ENCODE measurements at places on chromosomes 5 and 9.

DNA sequence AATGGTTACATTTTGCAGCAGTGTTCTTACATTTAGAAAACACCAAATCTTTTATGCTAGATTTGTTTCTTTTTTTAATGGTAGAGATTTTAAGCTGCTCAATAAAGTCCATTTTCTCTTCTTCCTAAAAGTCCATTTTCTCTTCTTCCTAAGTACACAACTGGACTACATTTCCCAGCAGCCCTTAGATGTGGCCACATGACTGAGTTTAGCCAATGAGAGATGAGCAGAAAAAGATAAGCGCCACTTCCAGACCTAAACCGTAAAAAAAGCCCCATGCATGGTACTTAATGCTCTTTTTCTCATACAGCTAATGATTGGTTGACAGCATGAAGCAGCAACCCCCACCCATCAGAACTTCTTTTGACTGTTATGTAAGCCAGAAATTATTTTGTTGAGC is 206.7 kb downstream of the FAM114A2 start:
- DNase-seq: peak; percentile 77

- DNase-seq: no peak
Measured at GRCh38 chr5:30042677-30043076, 1150.8 kb upstream of the CDH6 start.

GRCh38 chr5:140152022-140152999 is 22.7 kb upstream of the CYSTM1 start:
- no peak for DNase-seq

DNA sequence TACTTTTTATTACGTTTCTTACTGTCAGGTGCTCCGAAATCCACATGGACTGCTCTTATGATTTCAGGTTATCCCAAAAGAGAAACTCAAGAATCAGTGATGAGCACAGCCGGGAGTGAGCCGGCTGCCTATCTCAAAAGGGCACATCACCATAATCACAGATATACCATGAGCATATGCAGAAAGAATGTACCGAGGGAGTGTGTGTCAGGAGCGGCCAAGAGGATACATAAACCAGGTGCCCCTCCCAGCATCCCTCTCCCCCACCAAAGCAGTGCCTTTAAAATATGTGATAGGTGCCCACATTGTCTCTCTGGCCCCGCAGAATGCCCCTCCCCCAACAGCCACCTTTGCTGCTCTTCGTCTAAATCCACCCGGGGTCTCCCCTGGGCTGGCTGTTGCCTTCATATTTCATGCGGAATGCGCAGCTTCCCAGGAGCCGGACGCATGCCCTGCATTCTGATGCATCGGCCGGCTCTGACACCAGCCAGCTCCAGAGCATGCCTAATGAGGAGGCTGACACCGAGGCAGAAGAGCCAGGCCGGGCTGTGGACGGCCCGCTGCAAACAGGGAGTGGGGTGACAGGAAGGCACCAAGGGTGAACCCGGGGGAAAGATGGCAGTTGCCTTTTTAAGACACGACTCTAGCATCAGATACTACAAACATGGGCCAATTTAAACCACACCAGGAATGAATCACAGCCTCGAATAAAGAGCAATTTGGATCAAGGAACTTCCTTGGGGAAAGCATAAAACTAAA is 652.3 kb downstream of the BNC2 start:
- no peak for DNase-seq

GRCh38 chr9:94511134-94511954 is 43.5 kb upstream of the PCAT7 start:
- peak; percentile 45 for DNase-seq

- no peak for DNase-seq
Measured at GRCh38 chr5:52920929-52921328, 68.2 kb upstream of the ITGA2 start.

DNA sequence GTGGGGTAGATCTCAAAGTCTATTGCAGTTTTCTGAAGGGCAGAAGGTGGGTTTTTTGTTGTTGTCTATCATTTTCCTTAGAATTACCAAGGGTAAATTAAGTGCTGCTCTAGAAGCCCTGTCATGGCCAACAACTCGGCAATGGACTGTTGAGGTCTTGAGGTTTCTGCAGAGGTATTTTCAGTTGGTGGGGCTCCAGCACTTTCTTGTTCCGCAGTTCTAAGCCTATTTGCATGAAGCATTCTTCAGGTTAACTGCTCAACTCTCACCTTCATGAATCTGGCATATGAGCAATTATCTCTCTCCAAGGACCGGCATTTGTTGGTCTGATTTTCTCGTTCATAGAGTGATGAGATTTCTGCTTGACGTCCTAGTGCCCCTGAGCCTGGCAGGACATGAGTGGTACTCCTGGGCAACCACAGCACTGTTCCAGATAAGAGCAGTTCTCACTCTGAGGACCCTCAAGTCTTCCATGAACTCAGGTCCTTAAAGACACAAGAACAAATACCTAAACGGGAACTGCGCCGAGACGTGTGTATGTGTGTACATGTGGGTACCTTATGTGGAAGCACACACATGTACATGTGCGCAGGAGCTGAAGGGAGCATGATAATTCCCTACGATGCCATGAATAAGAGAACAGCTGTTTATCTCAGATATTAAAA is 544.5 kb downstream of the CSNK1G3 start:
- peak; percentile 33 for DNase-seq

- no peak for DNase-seq
Measured at GRCh38 chr5:117812861-117813260, 1175.5 kb downstream of the DTWD2 start.

- no peak for DNase-seq
Measured at GRCh38 chr5:160929360-160929759, 77.3 kb upstream of the ATP10B start.

DNA sequence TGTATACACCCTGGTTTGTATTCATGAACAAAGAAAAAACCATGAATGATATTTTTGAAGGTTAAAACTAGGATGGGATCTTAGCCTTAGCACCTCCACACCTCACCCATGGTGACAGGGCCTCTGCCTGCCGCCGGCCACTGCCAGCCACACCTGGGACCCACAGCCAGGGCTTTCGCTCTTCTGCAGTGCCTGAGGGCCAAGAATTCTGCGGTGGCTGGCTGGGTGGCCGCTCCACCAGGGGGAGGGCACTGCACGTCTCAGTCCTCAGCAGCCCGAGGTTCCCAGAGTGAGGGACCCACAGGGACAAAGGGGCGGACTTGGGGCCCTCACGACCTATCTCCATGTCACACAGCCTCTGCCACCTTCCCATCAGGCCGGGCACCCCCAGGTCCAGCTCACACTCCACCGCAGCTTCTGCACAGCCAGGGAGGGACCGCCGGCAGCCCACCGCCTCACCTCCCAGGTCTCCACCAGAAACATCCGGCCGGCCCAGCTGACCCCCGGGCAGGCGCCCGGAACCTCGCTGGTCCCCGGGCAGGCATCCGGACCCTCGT is 6.9 kb downstream of the EXD3 start:
- no peak for DNase-seq

GRCh38 chr9:31671011-31671410 is 713.4 kb upstream of the ACO1 start:
- DNase-seq: no peak

DNA sequence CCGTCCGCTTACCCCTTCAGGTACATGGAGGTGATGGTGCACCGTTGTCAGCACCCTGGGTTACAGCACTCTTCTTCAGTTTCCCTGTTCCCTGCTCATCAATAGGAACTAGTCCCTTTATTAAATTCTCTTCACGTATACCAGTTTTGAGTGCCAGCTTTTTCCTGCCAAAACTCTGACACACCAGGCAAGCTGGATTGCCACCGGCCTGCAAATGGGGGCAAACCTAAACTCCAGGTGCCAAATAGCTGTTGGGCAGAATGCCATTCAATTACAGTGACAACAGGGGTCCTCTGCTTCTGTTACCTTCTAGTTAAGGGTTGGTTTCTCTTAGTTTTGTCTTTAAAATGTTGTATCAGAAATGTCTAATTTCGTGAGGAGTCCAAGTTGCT is 400.4 kb downstream of the OSTF1 start:
- no peak for DNase-seq

DNA sequence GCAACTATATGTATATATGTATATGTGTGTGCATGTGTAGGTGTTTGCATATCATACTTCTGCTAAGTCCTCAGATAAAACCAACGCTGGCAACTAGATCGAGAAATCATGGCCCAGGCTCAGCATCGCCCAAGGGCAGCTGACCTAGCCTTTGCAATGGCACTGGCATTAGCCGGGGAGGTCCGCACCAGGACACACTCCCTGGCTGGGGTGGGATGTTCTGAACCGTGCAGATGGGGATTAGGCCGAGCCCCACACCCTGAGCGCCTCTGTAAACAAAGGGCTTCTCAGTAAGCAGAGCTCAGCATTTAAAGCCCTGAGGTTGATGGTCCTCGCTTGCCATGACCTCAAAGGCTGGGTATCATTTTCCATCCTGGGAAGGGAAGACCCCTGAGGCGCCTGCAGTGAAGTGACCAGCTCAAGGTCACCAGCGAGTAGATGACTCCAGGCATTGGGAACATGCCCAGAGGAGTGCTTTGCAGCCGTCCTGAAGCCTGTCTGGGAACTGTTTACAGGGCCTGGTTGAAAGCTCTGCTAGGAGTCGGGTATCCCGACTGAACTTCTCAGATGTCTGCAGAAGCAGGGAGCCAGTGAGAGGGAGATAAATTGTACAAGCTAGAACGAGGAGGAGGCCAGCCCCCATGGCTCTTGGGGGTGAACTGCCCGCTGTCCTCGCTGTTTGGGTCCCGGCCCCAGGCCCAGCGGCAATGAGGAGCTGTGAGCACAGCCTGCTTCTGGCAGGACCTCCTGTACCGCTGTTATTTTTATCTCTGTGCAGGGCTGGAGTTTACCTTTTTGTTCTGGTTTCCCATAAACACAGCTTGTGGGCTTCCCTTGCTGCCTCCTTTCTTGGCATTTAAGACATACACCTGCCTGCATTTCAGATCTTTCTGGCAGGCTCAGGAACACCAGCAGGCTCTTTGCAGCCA is 18.4 kb downstream of the GADD45G start:
- no peak for DNase-seq

DNA sequence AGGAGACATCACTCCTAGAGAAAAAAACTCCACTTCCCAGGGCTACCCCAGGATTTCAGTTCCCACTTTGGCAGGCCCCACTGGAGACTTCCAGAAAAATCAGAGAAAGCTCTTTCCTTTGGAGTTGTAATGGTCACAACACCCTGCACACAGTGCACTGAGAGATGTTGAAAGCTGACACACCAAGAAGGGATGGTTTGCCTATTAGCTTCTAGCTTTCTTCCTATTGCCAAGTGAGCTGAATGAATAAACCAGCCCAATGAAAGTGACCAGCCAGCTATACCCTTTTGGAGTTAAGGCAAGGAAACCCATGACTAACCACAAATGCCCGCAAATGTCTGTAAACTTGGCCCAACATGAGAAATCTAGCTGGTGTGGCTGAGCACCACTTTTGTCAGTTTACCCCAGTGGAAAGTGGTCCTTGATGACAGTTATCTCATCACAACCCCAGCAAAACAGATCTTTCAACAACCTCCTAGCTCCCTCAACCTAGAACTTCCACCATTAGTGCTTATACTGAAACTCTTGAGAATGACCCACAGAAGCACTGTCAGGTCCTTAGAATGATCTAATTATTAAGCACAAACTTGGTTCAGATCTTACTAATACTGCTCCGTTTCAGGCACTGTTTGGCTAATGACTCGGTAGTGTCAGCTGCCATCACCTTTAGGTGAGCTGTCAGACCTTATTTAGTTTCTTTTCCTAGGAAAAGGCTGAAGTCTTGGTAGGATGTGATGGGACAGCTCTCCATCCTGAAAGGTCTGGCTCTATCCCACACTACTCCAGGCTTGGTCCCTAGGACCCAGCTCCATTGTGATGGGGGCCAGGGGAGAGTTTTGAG is 11.2 kb downstream of the IRF1 start:
- DNase-seq: peak; percentile 37

DNA sequence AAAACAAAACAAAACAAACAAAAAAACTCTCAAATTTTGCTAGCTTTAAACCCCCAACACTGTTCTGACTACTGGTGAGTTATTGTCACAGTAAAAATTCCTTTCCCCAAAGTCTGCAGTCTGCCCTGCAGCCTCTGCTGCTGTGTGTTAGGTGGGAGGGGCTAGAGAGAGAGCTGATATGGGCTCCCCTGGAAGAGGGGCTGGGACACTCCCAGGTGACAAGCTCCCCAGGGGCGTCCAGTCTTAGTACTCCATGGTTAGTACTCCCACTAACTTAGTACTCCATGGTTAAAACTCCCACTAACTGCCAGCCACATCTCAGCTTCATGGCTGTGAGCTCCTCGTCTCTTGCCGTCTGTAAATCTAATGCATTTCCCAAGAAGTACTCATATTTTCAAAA is 191.9 kb downstream of the FANCC start:
- no peak for DNase-seq

DNA sequence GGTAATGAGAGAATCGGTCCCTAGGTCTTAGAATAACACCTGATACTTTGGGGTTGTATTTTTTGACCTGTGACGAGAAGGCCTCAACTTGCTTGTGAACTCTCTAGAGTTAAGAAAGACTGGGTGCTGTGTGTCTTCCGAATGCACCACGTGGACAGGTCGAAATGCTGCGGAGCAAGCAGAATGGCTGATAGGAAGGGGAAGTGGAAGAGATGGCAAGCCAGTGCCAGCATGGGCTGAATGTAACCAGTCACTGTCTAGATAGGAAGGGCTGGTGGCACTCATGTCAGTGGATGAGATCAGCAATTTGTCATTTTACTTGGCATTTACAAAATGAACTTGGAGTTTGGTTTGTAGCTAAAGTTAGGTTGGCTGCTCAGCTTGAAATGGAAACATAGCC is 5.6 kb downstream of the OTULINL start:
- no peak for DNase-seq

- no peak for DNase-seq
Measured at GRCh38 chr5:121525706-121526105, 326.0 kb upstream of the FTMT start.

DNA sequence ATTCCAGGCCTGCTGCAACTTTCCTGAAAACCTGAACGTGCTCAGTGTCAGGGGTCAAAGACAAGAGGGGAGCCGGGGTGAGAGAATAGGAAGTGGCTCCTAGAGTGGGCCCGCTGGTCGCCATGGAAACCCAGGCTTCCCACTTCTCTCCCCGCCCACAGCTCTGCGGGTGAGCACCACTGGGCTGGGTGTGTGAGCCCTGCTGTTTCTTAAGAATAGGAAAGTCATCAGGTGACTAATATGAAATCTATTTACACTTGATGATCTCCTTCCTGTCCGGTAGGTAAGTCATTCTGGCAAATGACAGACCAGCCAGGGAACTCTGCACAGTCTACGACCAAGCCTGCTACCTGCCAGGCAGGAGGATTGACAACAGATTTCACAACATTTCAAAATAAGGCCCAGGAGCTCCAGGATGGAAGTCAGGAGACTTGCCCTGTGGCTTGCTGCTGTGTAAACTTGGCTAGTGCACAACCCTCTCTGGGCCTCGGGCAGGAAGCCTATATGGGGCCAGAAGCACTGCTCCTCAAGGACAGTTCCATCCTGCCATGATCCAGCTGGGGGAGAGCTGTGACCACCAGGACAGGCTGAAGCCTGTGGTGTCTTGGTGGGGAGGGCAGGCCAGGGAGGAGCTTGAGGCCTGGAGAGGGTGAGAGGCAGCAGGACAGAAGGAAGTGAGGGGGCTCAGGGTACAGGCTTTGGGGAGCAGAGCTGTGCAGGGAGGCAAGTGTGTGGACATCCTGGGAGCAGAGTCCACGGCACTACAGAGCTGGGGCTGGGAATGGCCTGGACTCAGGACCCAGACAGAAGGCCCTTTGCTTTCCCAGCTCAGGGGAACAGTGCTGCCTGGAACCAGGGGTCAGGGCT is 60.6 kb downstream of the SHB start:
- DNase-seq: peak; percentile 21

GRCh38 chr9:75170898-75171360 is 82.6 kb downstream of the OSTF1 start:
- DNase-seq: no peak
